ENCODE measurements at places on chromosomes 1 and 21.
A peak's percentile ranks its signal among the peaks of the same experiment; 100 is the strongest.

GRCh38 chr21:33383056-33383888 is 19.9 kb upstream of the IFNGR2 start:
- peak; percentile 57 for DNase-seq

DNA sequence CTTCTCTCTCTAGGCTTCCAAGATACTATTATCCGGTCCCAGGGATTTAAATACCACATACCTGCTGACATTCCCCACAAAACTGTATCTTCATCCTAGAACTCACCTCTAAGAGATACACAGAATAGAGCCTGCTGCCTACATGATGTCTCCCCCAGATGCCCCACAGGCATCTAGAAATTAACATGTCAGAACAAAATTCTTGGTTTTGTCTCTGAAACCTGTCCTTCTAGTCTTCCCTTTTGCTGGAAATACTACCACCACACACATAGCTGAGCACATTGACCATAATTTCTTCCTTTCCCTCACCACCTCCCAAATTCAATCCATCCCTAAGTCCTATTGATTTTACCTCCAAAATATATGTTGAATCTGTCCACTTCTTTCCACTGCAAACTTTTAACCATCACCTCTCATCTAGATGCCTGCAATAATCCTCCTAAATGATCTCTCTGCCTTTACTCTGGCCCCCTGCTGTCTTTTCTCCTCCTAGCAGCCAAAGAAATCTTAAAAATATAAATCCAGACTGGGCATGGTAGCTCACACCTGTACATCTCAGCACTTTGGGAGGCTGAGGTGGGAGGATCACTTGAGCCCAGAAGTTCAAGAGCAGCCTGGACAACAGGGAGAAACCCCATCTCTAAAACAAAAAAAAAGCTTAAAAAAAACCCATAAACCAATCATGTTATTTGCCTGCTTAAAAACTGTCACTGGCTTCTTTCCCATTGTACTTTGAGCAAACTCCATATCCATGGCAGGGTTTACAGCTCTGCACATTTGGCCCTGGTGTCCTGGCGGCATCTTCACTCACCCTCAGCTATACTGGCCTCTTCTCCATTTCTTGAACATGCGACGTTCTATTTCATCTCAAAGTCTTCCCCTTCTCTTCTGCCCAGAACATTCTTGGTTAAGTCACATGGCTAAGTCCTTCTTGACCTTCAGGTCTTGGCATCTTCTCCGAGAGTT is 6.2 kb upstream of the FAM76A start:
- DNase-seq: peak; percentile 11

DNA sequence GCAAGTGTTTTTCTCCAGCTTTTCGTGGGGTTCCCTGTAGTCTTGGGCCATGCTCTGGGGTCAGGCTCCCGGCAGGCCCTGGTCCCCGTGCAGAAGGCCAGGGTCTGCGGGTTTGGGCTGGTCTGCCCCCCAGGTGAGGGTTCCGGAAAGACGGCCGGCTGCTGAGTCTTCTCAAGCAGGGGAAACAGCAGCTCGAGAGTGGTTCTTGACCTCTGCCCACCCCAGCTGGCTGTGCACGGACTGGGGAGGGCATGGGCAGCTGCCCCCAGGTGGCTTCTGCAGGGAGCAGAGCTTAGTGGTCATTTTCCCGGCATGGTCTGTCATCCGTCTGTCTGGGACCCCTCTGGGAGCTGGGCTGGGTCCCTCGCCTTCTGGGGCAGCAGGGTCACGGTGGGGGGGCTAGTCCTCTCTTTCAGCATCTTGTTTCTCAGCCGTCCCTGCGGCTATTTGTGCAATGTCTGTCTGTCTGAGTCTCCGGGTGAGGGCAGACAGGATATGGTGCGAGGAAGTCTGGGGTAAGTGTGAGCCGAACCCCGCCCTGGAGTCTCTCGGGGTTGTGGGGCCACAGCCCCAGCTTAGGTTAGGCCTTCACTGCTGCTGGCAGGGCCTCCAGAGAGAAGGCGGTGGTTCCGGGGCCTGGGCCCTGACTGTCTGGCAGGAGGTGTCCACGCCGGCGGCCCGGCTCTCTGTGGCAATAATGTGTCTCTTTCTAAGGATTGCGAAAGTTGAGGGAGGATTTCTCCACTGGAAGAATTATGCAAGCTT is 6.1 kb downstream of the SKI start:
- peak; percentile 80 for DNase-seq

DNA sequence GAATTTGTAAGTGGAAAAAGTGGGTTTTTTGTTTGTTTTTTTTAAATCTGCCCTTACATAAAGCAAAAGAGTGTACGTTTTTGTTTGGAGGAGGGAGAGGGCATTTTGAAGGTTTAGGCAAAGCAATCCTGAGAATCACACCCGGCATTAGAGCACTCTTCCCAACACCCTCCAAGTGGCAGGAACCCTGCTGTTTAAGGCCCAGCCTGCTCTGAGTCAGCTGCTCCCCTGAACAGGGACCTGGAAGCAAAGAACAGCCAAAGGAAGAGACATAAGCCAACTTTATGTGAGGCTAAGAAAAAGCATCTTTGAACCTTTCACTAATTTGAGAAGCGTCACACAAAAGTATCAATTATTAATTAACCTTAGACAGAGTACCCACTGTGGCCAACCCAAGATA is 16.9 kb downstream of the MTFR1L start:
- DNase-seq: no peak

- no peak for DNase-seq
These were observed 209.7 kb upstream of the VAMP3 start for GRCh38 chr1:7561331-7561921.

DNA sequence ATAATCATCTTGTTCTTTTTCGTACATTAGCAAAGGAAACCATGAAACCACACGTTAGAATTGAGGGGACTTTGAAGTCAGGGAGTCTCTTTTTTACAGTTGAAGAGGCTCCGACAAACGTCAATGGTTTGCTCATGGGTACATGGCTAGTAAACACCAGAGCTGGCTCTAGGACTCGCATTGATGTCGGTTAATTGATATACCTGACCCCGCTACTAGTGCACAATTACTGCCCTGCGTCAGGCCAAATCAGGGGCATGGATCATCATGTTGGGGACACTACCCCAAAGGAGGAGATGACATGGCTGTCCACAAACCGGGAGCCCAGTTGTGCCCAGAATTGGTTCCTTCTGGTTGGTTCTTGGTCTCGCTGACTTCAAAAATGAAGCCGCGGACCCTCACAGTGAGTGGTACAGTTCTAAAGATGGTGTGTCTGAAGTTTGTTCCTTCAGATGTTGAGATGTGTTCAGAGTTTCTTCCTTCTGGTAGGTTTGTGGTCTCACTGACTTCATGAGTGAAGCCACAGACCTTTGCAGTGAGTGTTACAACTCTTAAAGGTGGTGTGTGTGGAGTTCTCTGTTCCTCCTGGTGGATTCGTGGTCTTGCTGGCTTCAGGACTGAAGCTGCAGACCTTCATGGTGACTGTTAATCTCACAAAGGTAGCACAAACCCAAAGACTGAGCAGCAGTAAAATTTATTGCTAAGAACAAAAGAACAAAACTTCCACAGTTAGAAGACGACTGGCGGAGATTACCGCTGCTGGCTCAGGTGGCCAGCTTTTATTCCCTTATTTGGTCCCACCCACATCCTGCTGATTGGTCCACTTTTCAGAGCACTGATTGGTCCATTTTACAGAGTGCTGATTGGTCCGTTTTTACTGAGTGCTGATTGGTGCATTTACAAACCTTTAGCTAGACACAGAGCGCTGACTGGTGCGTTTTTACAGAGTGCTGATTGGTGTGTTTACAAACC is 126.9 kb upstream of the ERRFI1 start:
- DNase-seq: peak; percentile 88

- no peak for DNase-seq
These were observed 36.4 kb upstream of the ETS2 start for GRCh38 chr21:38769191-38769780.

- DNase-seq: no peak
These were observed 76.2 kb upstream of the CD34 start for GRCh38 chr1:207987164-207987563.

DNA sequence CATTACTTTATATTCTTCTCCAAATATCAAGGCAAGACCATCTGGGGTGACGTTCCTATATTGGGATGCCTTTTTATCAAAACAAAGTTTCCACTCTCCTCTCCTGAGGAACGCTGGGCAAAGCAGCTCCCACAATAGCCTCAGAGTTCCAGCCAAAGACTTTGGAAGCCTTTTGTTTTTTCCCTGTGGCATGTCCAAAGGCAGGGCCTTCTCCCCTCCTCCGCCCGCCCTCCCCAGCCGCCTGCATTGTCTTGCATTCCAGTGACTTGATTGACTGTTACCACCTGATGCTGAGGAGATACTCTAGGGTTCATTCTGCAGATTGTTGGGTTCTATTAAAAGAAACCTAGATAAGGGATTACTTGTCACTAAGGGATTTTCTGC is 43.5 kb downstream of the PROX1 start:
- DNase-seq: no peak

DNA sequence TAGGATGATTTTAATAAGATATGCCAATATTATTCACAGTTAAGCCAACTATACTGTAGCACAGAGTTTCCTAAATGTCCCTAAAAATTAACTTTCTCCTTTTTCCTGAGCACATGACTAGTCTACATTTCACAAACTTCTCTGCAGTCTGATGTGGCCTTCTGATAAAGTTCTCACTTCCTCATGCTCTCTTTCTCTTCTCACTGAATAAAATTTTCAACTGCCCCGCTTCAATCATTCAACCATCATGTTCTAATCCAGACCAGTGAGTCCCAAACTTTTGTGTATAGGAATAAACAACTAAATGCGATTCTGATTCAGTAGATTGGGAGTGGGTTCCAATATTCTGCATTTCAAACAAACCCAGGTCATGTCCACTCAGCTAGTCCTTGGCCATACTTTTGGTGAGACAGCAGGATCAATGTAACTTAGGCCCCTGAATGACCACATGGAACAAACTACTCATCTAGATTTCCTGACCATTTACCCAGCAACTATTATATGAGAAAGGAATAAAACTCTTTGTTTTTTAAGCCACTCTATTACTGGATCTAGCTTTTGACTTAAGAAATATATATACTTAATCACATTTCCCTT is 20.1 kb downstream of the TUT4 start:
- no peak for DNase-seq

DNA sequence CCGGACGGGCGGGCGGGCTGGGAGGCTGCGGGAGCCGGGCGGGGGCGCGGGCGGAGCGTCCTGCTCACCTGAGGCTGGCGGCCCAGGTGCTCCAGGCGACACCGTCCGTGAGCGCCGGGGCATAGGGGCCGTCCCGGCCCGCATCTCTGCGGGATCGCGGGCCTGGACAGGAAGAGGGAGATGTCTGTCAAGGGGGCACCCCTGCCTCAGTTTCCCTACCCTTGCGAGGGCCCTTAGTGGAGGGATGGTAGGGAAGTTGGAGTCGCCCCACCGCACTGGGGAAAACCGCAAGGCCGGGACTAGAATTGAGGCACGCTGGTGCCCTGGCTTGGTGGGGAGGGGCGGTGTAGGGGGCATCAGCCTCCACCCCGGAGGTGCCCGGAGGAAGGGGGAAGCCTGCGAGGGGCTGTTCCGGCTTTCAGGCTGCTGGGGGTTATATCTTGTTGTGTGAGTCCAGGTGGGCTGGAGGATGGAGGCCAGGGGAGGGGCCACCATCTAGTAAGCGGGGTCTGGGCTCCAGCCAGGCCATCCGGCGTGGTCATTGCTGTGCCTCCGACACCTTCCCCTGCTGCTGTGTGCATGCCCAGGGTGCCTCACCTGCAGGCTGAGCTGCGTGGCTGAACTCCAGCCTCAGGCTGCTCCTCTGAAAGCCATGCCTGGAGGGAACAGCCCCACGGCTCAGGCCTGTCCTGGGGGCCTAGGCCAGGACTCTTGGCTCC is 580 bp downstream of the VWA1 start:
- DNase-seq: no peak

DNA sequence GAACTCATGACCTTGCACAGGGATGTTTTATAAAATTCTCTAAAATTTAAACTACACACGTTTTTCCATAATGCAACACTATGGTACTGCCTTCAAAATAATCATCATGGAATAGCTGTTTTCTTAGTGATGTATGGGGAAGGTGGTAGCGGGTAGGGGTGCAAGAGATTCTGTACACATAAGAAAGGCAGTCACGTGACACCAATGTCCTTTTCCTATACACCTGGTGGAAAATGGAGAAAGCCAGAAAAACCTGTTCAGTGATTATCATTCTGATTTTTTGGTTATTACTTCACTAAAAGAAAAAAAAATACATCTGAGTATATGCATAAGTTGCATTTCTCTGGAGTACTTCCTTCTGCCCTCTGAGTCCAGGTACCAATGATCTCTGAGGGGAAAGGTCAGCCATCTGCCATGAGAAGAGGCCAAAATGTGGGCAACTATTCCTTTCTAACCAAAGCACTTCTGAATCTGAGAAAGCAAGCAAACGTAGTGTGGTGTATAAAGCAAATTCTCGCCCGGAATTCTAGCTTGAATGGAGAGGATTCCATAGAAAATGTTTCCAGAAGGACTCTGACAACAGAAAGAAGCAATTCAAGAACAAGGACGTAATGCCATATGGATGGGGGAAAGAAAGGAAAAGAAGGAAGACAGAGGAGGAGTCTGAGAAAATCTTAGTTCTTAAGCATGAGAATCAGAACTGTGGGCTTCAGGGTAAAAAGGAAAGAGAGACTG is 137.3 kb downstream of the RERE start:
- no peak for DNase-seq

GRCh38 chr1:182143154-182143657 is 81.7 kb upstream of the ZNF648 start:
- peak; percentile 79 for DNase-seq

GRCh38 chr1:110606657-110607535 is 738 bp upstream of the KCNA2 start:
- DNase-seq: peak; percentile 5

DNA sequence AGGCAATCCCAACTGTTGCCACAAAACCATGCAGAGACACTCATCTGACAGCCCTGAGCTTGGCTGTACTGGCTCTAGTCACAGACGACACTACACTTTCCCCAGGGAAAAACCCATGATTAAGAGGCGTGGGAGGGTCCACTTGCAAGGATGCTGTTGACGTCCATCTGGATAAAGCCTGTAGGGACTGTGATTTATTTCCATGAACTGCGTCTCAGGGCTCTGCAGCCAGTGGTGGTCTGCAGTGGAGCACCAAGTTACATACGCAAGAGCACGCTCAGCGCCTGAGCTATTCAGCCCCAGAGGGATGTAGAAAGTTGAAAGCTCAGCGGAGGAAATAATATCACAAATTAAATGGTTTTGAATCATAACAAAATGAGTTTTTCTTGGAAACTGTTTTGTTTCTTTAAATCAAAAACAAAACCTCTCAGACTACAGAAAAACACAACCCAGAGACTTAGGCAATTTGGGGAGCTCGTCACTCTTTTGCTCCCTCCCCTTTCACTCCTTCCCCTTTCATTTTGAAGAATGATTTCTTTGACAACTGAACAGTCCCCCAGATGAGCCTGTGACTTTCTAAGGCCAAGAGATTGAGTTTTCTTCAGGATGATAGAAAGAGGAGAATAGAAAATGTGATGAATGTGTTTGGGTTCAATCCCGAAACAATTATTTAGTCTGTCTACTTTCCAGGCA is 71.2 kb downstream of the NGF start:
- no peak for DNase-seq

DNA sequence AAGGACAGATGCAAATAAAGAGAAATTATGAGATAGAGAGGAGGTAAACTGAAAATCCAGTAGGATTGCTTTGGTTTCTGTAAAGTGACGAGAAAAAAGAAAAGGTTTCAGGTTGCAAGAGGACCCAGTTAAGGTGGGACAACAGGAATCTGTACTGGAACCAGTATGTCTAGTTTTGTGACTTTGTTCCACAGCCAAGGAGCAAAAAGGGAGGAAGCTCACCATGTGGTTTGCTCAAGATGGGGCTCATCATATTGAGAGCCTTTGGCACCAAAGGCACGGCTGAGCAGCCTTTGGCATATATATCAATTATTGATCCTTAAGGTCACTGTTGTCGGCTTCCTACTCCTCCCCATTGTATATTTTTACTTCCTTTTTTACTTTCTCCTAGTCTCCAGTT is 1.8 kb upstream of the ZDHHC18 start:
- no peak for DNase-seq

- no peak for DNase-seq
These were observed 41.0 kb upstream of the COL18A1 start for GRCh38 chr21:45363921-45364467.

Data from CD4-positive, alpha-beta memory T cell (primary cell).